ENCODE measurements at places on chromosomes 16 and 17.
A peak's percentile ranks its signal among the peaks of the same experiment; 100 is the strongest.

GRCh38 chr17:39939588-39940419, 12.3 kb downstream of the LRRC3C start:
- no peak for DNase-seq

GRCh38 chr16:14579266-14579665, 50.8 kb downstream of the PARN start:
- DNase-seq = no peak

- no peak for DNase-seq
Measured at GRCh38 chr16:67199011-67199807, at the start of gene ELMO3. Gene ELMO3 (plus strand): TSS chr16:67199131. CDS start chr16:67199327, 196 bp downstream.

DNA sequence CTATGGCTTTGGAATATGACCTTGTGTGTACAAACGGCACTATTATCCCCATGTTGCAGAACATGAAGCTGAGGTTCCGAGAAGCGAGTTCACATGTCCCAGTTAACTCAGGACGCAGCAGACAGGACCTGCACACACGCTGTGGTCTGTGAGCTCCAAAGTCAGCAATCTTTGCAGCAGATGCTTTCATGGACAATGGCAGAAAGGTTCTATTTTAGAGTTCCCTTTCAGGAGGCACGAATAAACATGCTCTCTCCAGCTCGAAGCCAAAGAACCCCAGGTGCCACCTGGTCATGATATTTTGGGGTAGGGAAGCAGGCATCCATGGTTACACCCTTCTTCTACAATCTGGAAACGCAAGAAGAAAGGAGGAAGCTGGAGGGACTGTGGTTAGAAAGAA, 412.0 kb downstream of the TMEM114 start:
- DNase-seq = no peak

GRCh38 chr16:78985716-78986605, 614.6 kb downstream of the MAF start:
- DNase-seq = no peak

- DNase-seq = no peak
Measured at GRCh38 chr16:85146532-85146797, 34.2 kb upstream of the CIBAR2 start.

DNA sequence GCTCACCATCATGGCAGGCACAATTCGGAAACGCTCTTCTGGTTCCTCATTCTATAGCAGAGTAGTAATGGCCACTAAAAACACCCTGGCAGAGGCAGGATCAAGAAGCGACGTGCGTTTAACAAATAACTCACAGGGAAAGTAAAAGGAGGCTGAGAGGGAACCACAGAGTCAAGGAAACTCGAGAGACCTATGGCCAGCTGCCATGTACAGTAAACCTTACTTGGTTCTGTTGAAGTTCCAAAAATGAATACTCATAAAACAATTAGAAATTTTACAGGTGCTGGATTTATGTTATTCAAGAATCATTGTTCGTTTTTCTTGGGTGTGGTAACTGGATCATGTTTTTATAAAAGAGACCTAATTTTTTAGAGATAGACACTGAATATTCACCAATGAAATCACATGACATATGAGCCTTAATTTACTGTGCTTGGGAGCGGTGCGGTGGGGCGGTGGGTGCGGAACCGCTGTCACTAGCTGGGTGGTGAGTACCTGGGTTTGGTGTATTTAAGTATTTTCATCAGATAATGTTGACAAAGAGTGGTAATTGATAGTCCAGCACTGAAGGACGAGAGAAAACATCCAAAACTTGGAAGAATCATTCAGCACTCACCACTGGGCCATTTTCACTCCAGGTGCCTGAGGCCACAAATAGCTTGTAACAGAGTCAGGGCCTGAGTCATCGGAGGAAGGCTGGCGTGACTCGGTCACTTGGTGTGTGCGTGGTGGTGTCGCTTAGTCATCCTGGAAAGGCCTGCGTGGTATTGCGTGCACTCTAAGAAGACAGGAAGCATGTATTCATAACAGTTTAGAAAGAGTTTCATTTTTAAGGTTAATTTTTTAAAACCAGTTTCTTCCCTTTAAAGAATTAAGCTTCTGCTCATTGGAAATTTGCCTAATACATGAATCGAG, 135.4 kb upstream of the CHMP6 start:
- DNase-seq = peak; percentile 84

DNA sequence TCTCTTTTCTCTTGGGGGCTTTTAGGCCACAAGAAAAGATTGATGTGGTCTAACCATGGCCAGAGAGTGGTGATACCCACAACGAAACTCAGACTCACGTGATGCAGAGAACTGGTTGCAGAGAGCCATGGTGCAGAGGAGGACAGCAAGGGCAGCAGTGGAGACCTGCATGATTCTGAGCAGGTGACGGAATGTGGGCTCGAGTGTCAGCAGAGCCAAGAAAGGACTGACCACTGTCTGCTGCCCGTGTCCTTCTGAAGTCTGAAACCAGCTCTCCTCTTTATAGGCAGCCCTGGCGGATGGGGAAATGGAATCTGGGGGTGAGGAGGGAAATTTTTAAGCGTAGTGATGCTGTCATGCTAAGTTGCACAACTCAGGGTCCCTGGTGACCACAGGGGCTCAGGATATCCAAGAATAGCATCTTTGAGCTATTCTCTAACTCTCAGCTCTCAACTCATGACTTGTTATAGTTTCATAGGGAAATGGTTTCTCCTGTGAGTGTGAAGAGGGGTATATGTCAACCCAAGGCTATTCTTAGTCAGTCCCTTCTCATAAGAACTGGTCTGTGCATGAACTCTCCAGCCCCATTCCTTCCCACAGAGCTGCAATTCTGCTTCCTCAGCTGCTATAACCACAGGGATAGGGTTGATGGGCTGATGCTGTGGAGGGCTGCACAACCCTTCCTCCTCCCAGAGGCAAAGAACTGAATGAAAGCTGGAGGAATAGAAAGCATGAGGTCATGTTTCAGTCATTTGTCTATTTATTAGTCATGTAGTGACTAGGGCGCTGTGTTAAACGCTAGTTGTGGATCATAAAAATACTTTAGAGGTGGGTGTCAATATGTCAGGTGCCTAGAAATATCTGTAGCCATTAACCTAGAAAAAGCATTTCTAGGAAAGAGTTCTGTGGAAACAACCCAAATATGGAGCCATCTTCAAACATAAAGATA, at the start of gene CCL3:
Gene CCL3, minus strand, starts transcription at position 256 of the 949 bp plus-strand sequence. Its CDS starts 85 bp downstream, at position 171.
- peak; percentile 34 for DNase-seq

DNA sequence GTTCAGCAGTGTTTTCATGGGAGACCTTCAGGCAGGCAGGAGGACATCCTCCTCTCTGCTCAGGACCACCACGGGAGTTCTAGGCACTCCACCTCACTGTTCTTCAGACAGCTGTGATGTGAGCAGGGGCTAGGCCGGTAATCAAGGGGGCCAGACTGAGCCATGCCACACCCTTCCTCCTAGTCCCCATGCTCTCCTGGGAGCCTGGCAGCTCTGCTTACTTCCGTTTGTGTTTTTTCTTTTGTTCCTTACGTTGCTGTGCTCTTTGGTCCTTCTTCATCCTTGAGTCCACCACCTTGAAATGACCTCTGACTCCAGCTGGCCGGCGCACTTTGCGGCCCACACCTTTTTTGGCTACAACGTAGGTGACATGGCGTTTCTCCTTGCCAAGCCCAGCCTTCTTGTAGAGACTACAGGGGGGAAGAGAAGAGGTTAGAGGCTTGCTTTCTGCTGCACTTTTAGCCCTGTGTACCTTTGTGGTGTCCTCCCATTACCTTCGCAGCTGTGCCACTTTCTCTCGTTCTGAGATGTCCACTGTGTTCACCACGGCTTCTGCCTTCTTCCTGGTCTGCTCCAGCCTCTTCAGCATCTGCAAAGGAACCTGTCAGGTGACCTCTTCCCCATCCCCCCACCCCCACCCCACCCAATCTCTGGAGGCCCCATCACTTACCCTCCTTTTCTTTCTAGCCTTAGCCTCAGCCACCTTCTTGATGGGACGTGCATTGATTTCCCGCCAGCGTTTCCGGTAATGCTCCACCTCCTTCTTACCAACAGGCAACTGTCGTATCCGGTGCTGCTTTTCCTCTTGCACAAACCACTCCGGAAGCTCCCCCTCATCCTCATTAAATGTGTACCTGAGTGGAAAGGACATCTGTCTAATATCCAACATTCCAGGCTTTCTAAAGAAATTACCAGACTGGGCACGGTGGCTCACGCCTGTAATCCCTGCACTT, 7.4 kb upstream of the PSMC5 start:
- DNase-seq = no peak

DNA sequence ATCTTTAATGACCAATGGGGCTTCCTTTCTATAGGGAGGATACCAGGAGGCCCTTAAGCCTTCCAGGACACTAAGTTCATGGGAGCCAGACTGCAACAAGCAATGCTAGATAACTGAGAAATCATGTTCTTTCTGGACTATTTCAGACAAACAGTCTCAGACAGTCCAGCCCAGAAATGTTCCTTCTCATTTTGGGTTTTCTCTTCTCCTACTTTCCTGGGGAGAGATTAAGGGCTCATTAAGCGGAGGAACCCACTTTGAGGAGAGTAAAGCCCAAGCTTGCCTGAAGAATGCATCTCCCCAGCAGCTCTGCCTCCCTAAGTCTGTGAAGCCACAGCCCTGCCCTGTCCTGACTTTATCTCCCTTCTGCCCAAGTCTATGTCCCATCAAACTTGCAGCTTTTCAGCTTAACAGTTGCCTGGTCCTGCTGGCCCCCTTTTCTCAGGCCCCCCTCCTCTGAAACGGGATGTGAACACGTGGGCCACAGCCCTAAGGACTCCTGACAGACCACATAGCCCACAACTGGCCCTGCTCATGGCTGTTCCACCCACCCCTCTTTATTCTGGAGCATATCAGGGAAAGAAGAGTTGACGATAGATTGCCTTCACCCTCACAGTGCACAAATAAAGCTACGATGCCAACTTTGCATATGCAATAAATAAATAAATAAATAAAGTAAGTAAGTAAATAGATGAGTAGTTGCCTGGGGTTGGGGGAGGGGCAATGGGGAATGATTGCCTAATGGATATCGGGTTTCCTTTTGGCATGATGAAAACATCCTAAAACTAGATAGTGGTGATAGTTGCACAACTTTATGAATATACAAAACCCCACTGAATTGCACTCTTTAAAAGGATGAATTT, 111.0 kb downstream of the N4BP1 start:
- no peak for DNase-seq

- DNase-seq = no peak
Measured at GRCh38 chr16:30414159-30414558, 6.8 kb downstream of the ZNF771 start.

GRCh38 chr16:89656435-89657121, 930 bp downstream of the CHMP1A start:
- DNase-seq = no peak

DNA sequence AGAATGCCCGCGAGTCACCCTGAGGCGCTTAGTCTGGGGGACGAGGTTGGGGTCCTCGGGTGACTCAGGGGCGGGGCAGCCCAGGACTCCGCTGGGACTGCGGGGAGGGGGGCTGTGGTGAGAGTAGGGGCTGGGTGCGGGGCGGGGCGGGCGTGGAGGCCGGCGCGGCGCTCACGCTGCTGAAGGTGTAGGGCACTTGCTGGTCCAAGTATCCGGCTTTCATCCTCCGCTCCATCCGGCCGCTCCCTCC, 832 bp downstream of the ETV4 start:
- no peak for DNase-seq

- no peak for DNase-seq
Measured at GRCh38 chr17:56661906-56662305, 68.4 kb downstream of the NOG start.

DNA sequence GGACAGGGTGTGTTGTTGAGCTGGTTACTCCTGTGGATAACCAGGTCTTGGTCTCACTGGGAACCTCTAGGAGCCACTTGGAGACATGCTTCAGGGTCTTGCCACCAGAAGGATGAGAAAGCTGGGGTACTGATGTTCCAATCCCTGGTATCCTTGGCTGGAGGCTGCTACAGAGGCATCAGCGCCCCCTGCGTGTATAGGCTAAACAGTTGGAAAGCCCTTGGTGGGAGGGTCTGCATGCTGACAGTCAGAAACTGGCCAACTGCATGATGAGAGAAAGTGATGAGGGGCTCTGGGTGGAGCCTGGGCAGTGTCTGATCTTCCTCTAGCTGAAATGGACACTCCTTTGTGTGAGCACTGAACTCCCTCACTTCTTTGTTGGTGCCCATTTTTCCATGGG, 536.9 kb downstream of the XYLT1 start:
- no peak for DNase-seq

- no peak for DNase-seq
Measured at GRCh38 chr17:75079023-75079373, 8.8 kb upstream of the SLC16A5 start.

DNA sequence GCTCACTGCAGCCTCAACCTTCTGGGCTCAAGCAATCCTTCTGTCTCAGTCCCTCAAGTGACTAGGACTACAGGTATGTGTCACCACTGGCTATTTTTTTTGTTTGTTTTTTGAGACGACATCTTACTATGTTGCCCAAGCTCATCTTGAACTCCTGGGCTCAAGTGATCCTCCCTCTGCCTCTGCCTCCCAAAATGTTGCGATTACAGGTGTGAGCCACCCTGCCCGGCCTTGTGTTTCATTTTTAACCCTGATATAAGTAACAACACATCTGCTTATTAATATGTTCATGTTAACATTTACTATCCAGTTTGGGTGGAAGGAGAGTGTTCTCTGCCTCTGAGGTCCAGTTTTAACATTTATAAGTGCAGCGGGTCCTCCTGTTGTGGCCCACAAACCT, 3.1 kb downstream of the FAM20A start:
- no peak for DNase-seq

All from stimulated activated CD4-positive, alpha-beta T cell treated with anti-CD3 and anti-CD28 coated beads, Interleukin-1b, Interleukin-23, amount 100 ng/mL, for 24 hours (primary cell).